Karpas-422 (cell line): ENCODE measurements at places on chromosomes 16 and 17.
A peak's percentile ranks its signal among the peaks of the same experiment; 100 is the strongest.

GRCh38 chr17:69828087-69828486 is 246.9 kb upstream of the KCNJ16 start:
- no peak for DNase-seq

- no peak for DNase-seq
Observed at GRCh38 chr17:34377078-34377823, 14.2 kb upstream of the CCL1 start.

DNA sequence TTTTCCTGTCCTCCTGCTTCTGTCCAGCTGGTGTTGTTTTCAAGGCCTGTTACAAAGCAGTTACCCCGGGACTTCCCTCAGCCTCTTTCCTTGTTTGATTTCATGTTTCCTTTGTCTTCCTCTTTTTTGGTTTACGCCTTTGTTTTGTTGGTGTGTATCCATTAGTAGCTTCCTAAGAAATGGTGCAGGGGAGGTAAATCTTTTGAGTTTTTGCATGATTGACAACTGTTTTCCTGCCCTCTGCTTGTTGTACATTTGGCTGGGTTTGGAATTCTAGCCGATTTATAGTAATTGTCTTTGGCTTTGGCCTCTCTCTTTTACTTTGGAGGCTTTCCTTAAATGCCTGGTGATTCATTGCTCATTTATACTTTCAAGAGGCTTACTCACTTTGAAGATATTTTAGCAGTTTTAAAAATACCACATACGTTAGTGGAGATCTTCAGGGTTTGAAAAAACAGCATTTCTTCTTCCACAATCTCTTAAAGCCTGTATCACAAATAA is 32.8 kb downstream of the DNAH2 start:
- no peak for DNase-seq

- DNase-seq, result no peak
Observed at GRCh38 chr17:2521257-2521656, 9.6 kb upstream of the METTL16 start.

GRCh38 chr16:66872559-66872942 is 7.8 kb upstream of the PDP2 start:
- DNase-seq, result no peak

- DNase-seq, result no peak
Observed at GRCh38 chr16:57755726-57756423, 20.3 kb downstream of the KATNB1 start.

- DNase-seq, result peak; percentile 74
Observed at GRCh38 chr16:31333686-31334649, 21.0 kb upstream of the ITGAX start.

GRCh38 chr17:37647856-37648255 is 4.6 kb upstream of the DDX52 start:
- DNase-seq, result no peak

- DNase-seq, result no peak
Observed at GRCh38 chr17:81167638-81168037, 1.6 kb upstream of the AATK start.

DNA sequence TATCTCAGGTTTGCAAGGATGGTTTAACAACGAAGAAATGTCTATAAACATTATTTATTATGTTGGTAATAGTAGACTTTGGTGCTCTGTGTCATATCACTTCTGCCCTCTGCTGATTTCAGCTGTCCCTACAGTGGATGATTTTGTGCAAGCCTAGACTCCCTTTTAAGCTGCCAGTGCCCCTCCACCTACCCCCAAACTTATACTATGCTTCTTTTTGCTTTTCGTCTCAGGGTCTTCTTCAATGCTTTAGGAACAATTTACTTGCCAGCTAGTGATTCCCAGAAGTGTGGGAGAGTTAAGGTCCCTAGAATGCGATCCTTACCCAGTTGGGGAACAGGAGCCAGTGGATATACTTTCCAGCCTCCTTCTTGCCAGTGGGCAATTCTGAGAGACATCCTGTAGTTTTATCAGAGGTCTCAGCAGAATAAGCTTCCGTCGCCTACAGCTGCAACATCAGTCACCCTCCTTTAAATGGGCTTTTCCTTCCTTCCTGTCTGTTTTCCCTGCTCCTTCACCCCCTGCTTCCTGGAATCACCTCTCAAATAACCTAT is 4.1 kb downstream of the ICAM2 start:
- DNase-seq, result no peak

GRCh38 chr17:45222014-45222288 is 266 bp downstream of the FMNL1 start:
- DNase-seq, result no peak

DNA sequence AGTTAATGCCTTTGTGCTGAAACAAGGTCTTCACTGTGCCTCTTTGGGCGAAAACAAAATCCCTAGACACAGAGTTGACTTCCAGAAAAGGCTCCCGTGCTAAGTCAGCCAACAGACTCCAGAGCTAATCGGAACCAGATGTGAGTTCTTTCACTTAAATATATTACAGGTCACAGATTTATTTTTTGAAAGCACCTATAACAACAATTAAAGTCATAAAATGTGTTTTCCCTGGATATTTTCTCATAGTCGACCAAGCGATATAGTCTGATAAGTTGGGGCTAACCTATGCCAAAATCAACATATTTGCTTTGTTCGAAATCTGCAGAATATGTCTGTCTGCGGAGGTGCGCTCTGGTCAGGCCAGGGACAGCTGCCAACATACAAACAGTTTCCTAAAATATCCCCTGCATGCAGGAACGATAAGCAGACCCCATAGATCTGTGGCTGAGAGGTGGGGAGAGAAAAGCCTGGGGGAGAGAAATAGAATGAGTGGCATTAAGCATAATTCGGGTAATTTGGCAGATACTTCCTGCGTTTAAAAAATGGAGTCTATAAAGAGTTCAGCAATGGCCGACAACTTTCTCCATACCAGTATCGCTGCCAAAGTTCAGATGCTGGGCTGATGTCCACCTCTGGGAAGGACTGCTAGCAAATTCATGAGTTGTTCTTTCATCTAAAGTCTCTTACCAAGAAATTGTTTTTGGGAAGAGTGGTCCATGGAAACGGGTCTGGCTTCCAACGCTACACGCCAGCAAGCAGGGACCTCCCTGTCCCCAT is 50.8 kb upstream of the MYH10 start:
- no peak for DNase-seq

DNA sequence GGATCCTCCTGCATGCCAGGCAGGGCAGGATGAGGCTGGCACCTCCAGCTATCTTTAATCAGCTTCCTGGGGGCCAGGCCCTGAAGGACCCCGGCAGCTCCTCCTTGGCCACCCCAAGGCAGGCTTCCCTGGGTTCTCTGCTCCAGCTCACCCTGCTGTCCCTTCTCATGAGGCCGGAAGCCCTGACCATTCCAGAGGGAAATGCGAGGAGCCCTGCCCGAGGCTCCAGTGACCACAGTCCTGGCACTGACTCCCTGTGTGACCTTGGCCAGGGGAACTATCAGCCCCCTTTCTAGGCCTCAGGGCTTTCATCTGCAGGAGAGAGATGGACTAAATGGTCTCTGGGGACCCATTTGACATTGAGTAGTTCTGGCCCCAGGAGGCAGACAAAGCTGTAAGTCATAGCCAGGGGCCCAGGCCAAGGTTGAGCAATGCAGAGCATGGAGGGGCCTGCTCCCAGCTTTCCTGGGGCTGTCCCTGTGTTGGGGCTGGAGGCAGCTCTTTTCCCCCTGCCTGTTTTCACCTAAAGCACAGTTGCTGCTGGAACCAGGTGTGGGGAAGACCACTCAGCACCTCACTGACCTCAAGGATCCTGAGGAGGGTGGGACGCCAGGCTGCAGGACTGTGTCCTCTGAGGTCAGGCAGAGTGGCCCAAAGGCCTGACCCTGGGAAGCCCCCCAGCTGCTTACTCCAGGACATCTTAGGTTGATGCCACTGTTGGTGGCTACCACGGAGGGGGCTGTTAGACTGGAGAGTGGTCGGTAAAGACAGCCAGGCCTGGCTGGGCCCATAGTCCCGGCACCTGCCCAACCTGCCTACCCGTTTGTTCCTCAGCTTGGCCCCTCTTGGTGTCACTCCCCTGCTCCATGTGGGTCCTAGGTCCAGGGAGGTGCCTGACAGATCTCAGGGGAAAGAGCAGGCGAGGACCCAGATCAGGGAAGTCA is 8.1 kb downstream of the KCNH6 start:
- DNase-seq, result peak; percentile 79

GRCh38 chr16:56948234-56948633 is 13.5 kb upstream of the CETP start:
- DNase-seq, result no peak

- DNase-seq, result peak; percentile 72
Observed at GRCh38 chr17:65027305-65027704, 29.2 kb downstream of the GNA13 start.

DNA sequence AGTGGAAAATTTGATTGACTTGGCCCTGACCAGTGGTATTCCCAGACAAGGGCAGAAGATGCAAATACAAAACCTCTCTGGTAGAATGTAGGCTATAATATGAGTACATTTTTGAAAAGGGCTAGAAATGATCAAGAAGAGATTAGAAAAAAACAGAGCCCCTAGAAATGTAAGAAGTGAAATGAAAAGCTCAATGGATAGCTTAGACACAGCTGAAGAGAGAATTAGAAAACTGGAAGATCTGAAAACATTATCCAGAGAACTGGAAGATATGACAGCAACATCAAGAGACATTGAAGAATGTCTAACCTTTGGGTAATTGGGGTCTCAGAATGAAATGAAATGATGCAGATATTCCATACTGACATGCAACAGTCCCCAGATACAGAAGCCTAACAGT is 105.2 kb upstream of the ZNF750 start:
- peak; percentile 55 for DNase-seq

GRCh38 chr17:19610311-19610710 is 38.2 kb upstream of the ALDH3A2 start:
- DNase-seq, result peak; percentile 9

DNA sequence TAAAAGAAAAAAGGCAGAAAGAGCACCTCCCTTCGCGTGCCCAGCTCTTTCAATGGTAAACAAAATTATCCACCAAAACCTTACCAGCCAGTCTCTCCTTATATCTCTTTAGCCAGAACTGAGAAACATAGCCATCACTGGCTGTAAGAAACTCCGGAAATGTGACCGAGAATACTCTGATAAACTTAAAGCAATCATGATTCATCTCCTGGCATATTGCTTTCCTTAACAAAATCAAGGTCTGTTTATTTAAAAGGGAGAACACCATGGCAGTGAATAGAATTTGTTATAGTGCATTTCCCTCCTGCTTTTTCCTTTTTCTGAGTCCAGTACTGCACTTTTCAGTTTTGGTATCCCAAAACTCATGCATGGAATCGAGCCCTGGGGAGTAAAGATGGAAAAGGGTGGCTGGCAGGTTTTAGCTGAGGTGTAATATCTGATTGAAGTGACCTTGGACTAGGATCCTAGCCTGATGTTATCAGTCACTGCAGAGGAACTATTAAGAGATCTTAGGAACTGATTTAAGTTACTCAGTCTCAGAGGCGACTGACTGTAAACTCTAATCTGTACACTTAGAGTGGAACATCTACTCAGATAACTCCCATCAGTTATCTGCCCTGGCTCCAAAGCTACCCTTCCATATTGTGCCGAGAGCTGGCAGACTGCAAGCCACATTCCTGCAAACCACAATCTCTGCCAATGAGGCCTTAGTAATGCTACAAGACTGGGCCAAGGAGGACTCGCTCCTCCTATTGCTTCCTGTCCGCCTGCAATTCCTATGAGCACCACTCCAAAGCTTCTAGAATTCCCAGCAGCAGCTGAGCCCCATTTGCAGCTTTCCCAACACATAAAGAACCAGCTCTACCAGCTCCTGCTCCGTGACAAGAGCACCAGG is 7.4 kb upstream of the COX10 start:
- no peak for DNase-seq

DNA sequence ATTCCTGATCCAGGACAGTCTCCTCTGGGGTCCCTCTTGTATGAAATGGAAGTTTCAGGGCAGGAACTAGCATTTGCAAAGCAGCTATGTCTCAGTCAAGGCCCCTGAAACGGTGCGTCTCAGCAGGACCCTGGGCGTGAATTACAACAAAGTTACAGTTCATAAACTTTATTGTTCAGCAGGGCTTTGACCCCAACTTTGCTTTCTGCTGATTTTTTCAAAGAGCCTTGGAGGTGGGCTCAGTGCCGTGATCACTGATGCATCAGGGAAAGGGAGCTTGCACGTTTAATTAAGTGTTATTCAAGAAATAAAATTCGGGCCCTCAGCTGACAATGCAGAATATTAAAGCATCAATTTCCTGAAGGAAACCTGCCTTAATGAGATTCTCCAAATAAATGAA is 260.1 kb upstream of the C16orf82 start:
- DNase-seq, result no peak

GRCh38 chr17:79565606-79566250 is 45.1 kb downstream of the RBFOX3 start:
- no peak for DNase-seq

- DNase-seq, result no peak
Observed at GRCh38 chr17:81460856-81461460, 51.6 kb downstream of the ACTG1 start.

DNA sequence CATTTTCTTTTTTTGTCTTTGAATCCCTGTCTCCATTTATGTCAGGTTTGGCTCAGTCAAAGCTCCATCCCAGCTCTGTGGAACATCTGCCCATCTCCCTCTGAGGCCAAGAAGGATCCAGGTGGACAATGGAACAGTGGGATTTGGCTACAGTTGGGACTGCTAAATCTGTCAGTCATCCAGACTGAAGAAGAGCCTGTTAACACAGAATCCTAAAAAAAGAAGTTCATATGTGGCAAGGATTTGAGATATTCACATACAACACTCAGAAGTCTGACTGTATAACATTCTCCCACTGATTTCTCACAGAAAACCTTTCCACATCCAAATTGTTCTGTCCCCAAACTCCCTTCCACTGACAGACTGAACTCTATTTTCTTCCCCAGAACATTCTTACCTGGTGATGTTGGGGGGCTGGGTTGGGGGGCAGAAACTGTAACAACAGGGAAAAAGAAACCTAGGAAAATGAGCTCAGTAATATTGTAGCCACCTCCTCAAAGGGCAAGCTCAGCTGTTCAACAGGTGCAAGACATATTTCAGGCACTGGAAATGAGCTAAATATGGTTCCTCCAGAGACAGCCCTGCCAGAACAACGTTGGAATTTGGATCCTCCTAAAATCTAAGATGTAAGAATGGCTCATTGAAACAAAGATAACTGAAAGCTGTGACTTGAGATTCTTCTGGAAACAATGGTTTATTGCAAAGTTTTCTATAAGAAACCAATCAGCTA is 301.5 kb upstream of the CDH5 start:
- DNase-seq, result no peak

DNA sequence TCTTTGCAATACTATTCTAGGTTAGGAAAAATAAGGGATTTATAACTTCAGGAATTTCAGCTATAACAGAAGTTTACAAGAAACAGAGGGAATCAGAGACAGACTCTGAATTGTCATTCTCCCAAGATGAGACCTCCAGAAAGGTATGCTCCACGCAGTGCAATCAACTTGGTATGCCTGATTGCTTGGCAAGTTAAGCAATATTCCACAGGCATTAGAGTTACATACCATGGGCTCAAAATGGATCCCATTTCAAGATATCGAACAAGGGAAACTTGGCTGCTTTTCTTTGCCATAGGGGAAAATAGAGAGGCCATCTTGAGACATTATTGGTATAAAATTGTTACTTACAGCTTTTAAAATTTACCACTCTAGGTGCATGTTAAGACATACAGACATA is 615.6 kb upstream of the SOX9 start:
- DNase-seq, result no peak

GRCh38 chr16:4266372-4266771 is 6.5 kb downstream of the TFAP4 start:
- DNase-seq, result peak; percentile 83
